Karpas-422 (cell line): ENCODE measurements at places on chromosomes 6 and 20. TPM values are rescaled to one million over a fixed set of nuclear protein-coding genes. Genes with fewer than 3 reads are reported as not detected.

DNA sequence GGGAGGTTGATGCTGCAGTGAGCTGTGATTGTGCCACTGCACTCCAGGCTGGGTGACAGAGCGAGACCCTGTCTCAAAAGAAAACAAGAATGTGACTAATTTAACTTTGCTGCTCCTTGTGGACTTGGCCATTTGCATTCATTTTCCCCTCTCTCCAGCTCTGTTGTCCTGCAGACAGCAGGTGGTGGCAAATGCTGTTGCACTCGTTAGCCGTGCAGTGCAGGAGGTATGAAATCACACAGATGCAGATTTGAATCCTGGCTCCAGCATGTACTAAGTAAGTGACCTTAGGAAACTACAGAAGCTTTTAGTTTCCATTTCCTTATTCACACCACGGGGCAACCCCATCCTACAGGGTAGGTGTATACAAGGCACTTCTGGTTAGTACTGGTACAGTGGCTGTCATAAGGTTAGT lies 9.6 kb upstream of the BEND3 start:
- DNase-seq: peak; percentile 54

DNA sequence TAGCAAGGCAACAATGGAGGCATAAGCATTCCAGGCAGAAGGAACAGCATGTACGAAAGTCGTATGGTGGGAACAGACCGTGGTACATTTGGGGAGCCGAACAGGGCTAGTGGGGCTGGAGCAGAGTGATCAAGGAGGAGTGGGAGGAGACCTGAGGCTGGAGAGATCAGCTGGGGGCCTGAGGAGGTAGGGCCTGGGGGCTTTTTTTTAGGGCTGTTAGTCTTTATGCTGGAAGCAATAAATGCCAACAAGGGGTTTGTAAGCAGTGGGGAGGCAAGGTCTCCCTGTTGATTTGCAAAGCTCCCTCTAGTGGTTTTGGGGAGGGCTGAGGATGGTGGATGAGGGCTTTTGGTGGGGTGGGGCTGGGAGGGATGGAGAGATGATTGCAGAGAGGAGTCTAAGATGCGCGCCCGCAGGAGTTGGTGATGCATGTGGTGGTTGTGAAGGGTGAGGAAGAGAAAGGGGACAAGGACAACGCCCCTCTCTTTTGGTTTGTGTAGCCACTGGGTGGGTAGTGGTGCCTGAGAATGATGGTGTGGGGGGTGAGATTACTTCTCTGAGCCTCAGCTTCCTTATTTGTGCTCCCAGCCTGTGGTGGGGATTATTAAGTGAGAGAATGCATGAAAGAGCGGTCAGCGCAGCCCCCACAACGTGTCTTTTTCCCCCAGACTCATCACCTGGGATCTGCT lies 74.1 kb upstream of the TOX2 start:
- peak; percentile 86 for DNase-seq

Gene PEX6
- 16.7 and 34.2 TPM in 2 replicates for total RNA-seq

Gene DEFB115
- total RNA-seq: not detected in 2 replicates

DNA sequence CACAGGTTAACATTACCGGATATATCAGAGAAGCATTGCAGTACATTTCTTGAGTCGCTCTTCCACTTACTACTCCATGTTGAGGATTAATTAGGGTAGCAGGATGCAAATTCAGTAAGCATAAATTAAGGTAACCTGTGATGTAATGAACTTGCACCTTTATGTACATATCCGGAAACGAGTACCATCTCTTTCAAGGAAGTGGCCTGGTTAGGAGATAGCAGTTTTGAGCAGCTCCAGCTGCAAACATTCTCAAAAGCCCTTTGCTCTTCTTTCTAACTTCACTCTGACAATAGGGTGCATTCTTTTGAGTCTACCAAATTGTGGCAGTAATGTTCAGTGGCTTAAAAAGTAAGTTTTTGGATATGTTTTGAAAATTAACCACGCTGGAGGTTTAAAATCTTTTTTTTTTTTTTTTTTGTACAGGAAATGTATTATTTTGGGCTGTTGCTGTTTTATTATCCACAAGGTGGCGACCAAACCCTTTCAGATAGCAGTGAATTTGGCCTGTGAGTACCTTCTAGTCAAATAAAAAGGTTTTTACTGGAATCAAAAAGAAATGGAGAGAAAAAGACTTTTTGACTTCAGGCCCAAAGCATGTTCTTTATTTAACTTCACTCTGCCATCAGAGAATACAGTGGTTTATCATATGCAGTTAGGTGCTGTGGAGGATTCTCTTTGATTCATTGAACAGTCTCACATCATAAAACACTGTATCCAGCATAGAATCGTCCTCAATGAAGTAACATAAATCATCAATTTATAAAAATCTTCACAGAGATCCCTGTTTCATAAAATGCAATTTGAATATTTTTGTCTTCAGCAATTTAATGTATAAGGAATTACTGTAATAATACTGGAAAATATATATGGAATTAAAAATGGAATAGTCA lies 8.9 kb downstream of the FAM217B start:
- peak; percentile 81 for DNase-seq

GRCh38 chr6:139742671-139743070 lies 368.2 kb upstream of the CITED2 start:
- no peak for DNase-seq

Gene HRH3
- total RNA-seq: not detected in 2 replicates

Gene C20orf204
- total RNA-seq: 0.45 and 1.8 TPM in 2 replicates

DNA sequence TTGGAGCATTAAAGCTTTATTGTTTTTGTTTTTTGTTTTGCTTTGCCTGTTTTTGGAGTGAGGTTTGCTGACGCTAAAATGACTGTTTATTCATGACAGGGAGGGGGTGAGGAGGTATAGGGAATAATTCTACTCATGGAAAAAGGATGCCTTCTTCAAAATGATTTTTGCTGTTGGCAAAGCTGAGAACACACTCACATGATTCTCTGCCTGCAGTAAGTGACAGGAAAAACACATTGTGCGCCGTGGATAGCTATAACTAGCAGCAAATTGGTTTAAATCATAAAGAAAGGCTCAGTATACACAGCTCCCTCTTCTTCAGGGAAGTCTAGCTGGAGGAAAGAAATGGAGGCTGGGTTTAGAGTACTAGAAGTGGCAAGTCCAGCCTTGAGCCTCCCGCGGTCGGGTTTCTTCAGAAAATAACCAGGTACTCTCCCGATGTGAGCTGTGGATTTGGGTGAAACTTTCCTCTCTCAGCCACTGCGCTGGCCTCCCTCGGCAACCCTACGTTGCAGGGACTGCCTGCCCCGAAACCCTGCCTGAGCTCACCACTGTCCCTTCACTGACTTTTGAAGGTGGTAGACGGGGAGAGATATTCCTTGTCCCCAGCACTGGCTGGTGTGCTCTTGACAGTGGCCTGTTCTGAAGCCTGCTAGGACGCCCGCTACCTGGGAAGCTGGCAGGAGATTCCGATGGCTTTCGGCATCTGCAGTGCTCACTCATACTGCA lies 278.2 kb downstream of the NRN1 start:
- DNase-seq: no peak

- DNase-seq: no peak
Measured at GRCh38 chr6:161013695-161014094, 22.1 kb downstream of the MAP3K4 start.

DNA sequence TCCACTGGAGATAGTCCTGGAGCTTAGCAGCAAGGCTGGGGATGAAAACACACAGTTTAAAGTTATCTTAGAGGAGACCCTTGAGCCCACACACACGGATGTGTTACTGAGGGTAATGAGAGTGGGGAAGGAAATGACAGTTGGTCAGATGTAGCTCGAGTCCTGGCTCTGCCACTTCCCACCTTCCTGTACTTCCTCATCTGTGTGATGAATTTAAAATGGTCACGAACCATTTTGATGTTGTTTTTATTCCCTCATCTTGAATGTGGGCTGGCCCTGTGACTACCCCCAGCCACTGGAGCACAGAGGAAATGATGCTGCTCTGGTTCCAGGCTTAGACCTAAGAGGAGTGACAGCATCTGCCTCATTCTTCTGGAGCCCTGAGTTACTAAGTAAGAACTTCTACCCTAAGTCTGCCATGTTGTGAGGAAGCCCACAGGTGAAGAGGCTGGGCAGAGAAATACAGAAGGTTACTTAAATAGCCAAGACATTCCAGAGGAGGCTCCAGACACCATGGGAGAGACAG lies 141.2 kb downstream of the NRN1 start:
- no peak for DNase-seq

- no peak for DNase-seq
Measured at GRCh38 chr20:25466846-25467245, 59.4 kb downstream of the GINS1 start.

Gene SLC17A3
- total RNA-seq: not detected in 2 replicates

- DNase-seq: peak; percentile 42
Measured at GRCh38 chr20:56032251-56032650, 26.9 kb upstream of the CBLN4 start.

- no peak for DNase-seq
Measured at GRCh38 chr6:28220257-28221133, 4.6 kb upstream of the ZSCAN9 start.

- DNase-seq: no peak
Measured at GRCh38 chr20:51462566-51463276, 79.8 kb downstream of the NFATC2 start.

GRCh38 chr20:24632581-24632980 lies 163.2 kb downstream of the SYNDIG1 start:
- DNase-seq: no peak

Gene TRIM31
- total RNA-seq: not detected in 2 replicates

Gene SEL1L2
- not detected in 2 replicates for total RNA-seq

DNA sequence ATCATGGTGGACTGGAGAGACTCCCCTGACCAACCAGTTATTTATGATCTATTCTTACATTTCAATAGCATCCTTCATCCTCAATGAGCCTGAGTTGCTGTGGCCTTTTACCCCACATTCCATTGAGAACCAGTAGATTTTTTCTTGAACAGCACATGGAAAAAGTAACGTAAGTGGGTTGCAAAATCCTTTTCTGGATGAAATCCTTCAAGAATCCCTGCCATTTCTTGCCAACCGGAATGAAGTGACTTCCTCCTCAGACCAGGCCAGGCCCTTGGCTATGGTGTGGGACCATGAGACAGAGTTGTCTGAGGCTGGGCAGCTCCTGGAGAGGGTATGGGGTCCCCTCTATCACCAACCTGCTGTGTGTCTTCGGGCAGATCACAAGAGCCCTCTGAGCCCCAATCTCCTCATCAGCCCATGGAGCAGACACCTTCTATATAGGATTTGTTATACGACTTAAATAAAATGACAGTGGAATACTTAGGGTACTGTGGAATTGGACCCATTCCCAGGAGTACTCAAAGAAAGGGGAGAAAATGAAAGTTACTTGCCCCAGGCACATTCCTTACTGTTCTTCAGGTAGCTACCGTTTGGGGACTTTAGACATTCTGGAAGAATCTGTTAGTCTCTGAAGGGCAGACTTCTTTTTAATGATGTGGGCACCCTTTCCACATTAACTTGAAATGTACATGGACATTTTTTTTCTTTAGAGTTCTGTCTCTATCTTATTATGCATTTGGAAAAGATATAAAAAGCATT lies 10.9 kb downstream of the EYA2 start:
- no peak for DNase-seq

Gene KIAA1755
- not detected in 2 replicates for total RNA-seq

GRCh38 chr20:2217857-2218539 lies 77.8 kb upstream of the TGM3 start:
- DNase-seq: peak; percentile 57

- peak; percentile 7 for DNase-seq
Measured at GRCh38 chr6:35662999-35663398, 25.7 kb downstream of the FKBP5 start.

Gene MEP1A
- total RNA-seq: not detected in 2 replicates

- DNase-seq: no peak
Measured at GRCh38 chr6:101069191-101069795, 188.2 kb upstream of the ASCC3 start.

- DNase-seq: no peak
Measured at GRCh38 chr6:10385524-10386132, 29.2 kb downstream of the TFAP2A start.

Gene TUBB2B
- 0.34 TPM in 1 of 2 replicates, not detected in the other for total RNA-seq

Gene PLG
- 0.32 TPM in 1 of 2 replicates, not detected in the other for total RNA-seq

Gene ADGB
- total RNA-seq: not detected in 2 replicates

DNA sequence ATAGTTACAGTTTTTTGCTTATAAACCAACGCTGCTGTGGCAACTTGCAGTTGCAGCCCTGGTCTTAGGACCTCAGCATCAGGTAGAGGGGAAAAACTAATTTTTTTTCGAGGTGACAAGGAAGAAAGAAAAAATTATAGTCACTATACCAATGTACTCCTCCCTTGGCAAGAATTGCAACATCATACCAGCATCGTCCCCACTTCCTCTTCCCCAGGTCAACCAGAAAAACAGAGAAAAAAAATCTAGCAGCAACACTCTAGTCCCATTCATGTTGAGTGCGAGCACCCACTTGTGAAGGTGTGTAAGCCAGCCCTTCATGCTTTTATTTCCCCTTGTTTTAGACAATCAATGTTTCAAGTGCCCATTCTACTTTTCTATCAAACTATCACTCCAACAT lies 13.1 kb upstream of the DCBLD1 start:
- no peak for DNase-seq
